ENCODE measurements at places on chromosomes 11 and 22. TPM values are rescaled to one million over a fixed set of nuclear protein-coding genes. Genes with fewer than 3 reads are reported as not detected.

Gene AIFM3
- total RNA-seq, result 29.4 TPM

Gene SLC22A12
- not detected for total RNA-seq

Gene OR56B4
- not detected for total RNA-seq

Gene TRMT2A
- total RNA-seq, result 24.5 TPM

Gene MMP7
- total RNA-seq, result not detected

Gene P2RY2
- 0.11 TPM for total RNA-seq

Gene BCO2
- total RNA-seq, result 15.9 TPM

Gene FAM227A
- 8.8 TPM for total RNA-seq
